ENCODE measurements at places on chromosomes 5 and 9.

DNA sequence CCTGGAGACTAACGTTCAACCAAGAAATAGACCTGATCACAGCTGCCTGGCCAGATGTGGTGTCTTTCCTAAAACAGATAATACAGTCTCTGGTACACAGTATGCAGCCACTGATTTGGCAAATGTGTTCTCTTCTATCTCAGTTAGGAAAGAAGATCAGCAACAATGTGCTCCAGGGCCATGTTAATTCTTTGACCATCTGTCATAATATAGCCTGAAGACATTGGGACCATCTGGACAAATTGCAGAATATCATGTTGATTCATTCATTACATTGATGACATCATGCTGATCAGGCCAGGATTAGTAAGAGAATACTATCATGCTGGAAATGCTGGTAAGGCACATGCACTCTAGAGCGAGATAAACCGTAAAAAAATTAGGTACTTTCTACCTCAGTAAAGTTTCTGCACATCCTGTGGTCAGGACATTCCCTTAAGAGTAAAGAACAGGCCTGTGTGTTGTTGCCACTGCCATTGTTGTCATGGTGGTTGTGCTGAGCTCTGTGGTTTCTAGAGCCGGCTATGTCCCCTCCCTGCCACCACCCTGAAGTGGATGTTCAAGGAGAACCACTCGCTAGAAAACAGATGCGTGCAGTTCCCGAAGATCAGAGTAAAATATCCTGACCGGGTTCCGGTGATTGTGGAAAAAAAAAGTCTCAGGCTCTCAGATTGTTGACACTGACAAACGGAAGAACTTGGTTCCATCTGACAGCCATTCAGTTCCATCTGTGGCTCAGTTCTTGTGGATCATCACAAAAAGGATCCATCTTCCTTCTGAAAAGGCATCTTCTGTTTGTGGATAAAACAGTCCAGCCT is 6.4 kb upstream of the JMY start:
- DNase-seq, result no peak

- no peak for DNase-seq
Measured at GRCh38 chr9:124078641-124079040, 67.1 kb downstream of the LHX2 start.

GRCh38 chr5:136174021-136174659 is 18.8 kb downstream of the SMIM32 start:
- peak; percentile 90 for DNase-seq

DNA sequence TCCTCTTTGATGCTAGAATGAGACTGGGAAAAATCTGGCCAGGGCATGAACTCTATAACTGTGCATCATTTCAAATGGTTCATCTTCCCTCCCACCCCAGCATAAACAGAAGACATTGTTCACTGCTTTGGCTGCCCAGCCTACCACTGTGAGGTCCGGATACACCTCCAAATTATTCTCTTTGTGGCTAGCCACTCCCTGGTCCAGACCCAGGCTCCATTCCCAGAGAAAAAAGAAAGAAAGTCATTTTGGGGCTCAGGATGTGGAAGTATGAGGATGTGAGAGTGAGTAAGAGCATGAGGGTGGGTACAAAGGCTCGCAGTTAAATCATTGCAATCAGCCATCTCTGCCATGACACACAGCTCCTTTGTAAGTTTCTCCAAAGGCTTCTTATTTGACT is 559.2 kb downstream of the PSAT1 start:
- DNase-seq, result no peak

DNA sequence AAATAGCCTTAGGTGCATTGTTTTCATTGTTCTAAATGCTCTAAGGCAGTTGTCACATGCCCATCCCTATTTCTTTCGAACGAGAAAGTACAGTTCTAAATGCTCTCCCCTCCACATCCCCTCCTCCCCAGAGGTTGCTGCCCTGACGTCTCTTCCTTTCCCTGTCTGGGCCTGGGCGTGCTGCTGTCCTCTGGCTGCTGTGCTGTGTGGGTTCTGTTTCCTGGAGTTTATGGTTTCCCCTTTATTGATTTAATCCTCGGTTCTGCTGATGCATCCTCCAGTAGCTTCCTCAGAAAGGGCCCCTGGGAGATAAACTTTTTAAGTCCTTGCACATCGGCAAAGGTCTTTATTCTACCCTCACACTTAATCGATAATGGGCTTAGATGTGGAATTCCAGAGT is 48.8 kb downstream of the MVB12B start:
- DNase-seq, result peak; percentile 74

GRCh38 chr9:25397746-25398145 is 280.5 kb downstream of the TUSC1 start:
- no peak for DNase-seq

- DNase-seq, result no peak
Measured at GRCh38 chr9:70389621-70390266, 24.7 kb downstream of the KLF9 start.

GRCh38 chr9:97564291-97565175 is 63.1 kb downstream of the TMOD1 start:
- DNase-seq, result peak; percentile 72

DNA sequence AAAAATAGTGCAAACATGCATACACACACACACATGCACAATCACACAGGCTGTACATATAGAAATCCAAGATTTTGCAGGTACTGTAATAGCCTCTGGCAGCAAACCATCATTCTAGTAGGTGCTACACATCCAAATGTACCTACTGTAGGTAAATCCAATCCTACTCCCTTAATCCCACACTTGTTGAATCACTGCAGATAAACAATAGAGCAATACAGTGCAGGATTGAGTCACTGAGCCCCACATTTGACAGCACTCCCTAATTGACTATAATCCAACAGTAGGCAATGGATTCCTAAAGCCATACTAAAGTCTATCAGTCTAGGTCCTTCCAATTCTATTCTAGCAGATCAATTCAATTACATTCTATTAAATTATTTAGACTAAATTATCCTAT is 1640.5 kb upstream of the CDH9 start:
- DNase-seq, result no peak

- peak; percentile 18 for DNase-seq
Measured at GRCh38 chr5:150114773-150115408, 28.5 kb upstream of the CSF1R start.

DNA sequence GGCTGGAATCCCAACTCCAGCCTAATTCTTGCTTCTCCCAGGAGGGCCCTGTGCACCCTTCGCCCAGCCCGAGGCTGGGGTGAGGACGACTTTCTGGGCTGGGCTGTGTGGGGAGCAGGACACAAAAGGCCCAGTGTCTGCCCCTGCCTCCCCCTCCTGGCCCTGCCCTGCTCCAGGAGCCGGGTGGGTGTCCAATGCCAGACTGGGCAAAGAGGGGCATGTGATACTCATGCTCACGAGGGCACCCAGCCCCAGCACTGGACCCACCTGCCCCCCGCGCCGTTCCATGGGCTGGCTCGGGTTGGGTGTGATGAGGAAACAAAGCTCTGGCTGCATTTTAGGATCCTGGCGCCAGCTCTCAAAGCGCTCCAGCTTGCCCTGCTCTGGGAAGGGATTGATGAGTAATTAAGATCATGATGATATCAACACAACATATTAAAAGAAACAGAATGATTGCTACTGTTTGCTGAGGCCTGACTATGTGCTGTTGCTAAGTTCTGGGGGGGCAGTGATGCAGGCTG is 30.7 kb downstream of the LHX2 start:
- no peak for DNase-seq

GRCh38 chr9:84271531-84271900 is 69.0 kb downstream of the SLC28A3 start:
- DNase-seq, result peak; percentile 53

DNA sequence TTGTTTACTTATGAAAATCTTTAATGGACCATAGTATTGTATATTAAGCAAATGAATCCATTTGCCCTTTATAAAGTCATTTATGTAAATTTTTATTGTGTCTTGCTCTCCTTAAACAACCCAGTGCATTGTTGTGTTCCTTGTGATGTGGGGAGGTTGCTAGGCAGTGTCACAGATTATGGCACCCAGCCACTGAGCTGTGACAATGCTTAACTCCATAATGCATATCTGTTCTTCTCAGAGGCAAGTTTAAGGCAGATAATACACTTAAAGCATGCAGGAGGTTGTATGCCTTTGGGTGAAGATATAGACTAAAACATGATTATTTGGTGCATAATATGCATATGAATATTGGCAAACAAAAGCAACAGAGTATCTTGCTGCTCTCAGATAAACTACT is 269.6 kb upstream of the RIOK2 start:
- DNase-seq, result peak; percentile 3

DNA sequence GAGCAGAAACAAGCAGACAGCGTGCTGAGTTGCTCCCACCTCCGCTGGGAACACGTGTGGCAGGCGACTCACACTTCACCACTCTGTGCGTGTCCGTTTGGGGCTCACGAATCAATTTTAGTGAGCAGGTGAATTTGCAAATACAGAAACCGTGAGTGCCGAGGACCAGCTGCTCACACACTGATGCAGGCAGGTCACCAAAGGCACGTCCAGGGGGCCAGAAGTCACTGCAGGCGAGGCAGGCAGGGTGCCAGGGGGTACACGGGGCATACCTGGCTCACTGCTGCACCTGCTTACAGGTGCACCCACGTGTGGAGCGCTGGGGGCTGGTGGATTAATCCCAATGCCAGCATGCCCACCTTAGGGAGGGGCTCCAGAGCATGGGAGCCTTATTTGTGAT is 68.8 kb downstream of the ZNF354C start:
- no peak for DNase-seq

- no peak for DNase-seq
Measured at GRCh38 chr9:101718192-101718591, 20.3 kb downstream of the GRIN3A start.

- no peak for DNase-seq
Measured at GRCh38 chr9:38138276-38138675, 69.2 kb upstream of the SHB start.

DNA sequence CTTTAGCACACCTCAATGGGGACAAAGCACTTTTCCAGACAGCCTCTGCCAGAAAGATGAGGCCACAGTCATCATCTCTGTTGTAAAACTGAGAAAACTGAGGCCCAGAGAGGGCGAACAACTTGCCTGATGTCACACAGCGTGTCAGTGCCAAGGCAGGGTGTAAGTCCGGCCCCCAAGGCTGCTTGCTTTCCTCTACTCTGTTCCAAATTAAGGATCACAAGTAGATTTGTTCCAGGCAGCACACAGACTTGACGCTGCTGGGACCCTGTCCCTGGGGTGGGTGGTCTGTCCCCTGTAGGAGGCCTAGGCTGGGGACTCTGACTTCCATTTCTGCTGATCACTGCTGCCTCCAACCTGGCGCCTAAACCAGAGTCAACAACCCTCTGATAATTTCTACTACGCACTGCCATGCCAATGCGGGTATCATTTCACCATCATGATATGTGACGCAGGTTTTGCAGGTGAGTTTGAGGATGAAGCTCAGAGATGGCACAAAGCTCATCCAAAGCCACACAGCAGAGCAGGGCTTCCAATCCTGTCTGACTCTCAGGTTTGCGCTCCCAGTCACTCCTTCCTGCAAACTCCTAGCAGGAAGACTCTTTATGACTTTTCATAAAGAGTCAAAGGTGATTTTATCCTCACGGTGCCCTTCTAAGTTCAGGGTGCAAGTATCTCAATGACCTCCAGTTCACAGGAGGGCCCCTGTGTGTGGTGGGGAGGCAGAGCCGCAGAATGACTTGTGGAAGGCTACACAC is 13.5 kb upstream of the RALGDS start:
- DNase-seq, result no peak

DNA sequence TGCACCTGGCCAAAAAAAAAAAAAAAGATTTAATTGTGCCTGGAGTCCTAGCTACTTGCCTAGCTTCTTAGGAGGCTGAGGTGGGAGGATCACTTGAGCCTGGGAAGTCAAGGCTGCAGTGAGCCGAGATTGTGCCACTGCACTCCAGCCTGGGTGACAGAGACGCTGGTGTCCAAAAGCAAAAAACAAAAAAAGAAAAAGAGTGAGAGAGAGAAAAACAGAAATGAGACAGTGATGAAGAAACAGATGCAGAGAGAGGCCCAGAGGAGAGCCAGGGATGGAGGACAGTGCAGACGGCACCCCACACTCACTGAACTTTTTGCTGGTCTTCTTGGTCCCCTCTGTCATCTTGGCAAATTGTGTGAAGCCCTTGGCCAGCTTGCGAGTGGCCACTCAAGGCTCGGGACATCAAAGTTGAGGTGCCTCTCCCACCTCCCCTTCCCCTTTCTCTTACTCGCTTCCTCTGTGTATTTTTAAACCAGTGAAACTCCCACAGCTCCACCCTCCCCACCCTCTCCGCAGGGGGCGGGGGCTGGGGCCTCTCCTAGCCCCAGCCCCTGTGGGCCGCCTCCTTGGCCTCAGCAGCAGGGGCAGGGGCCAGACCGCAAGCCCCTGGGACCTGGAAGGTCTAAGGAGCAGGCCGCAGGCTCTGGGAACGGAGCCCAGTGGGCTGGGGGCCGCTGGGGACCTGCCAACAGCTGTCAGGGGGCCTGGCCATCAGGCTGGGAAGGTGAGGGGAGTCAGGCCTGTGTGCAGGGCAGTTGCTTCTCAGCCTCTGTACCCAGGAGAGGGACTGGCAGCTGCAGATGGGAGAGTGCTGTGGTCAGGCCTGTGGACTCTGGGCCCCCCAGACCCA is at the start of gene SH2D3C:
Gene SH2D3C, minus strand, starts transcription at position 387 of the 856 bp plus-strand sequence. Its CDS starts 39 bp downstream, at position 348.
- peak; percentile 71 for DNase-seq

GRCh38 chr5:38286002-38286401 is 27.6 kb downstream of the EGFLAM start:
- DNase-seq, result no peak

- peak; percentile 86 for DNase-seq
Measured at GRCh38 chr5:132315529-132316067, 21.4 kb downstream of the SLC22A4 start.

DNA sequence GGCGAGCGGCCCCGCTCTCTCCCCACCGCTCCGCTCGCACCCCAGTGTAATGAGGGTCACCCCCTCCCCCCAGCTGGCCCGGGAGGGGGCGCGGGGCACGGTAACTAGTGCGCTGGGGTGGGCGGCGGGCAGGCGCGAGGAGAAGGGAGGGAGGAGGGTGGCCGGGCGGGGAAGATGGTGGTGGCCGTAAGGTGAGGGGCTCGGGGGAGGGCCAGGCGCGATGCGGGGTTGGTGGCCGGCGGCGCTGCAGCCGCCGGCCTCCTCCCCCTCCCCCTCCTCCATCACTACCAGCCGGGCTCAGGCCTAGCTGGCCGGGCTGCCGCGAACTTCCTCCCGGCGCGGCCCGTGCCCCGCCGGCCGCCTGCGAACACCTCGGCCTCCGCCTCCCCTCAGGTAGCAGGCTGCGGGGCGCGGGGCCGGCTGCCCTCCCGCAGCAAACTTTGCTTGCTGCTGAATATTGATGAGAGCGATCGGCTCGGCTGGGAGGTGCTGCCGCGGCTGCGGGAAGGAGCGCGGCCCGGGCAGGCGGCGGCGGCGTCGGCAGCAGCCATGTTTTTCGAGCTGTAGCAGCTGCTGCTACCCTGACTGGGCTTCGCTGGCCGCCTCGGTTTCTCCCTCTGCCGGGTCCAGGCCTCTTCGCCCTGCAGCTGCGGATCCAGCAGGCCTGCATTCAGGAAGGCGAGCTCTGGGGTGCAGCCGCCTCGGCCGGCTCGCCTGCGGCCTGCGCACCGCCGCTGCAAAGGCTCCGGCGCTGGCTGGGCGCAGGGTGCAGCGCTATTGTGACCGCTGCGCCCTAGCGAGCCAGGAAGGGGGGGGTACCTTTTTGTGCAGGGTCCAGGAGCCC is 502 bp downstream of the NSD1 start:
- peak; percentile 74 for DNase-seq
